ENCODE measurements at places on chromosomes 7 and 10.

DNA sequence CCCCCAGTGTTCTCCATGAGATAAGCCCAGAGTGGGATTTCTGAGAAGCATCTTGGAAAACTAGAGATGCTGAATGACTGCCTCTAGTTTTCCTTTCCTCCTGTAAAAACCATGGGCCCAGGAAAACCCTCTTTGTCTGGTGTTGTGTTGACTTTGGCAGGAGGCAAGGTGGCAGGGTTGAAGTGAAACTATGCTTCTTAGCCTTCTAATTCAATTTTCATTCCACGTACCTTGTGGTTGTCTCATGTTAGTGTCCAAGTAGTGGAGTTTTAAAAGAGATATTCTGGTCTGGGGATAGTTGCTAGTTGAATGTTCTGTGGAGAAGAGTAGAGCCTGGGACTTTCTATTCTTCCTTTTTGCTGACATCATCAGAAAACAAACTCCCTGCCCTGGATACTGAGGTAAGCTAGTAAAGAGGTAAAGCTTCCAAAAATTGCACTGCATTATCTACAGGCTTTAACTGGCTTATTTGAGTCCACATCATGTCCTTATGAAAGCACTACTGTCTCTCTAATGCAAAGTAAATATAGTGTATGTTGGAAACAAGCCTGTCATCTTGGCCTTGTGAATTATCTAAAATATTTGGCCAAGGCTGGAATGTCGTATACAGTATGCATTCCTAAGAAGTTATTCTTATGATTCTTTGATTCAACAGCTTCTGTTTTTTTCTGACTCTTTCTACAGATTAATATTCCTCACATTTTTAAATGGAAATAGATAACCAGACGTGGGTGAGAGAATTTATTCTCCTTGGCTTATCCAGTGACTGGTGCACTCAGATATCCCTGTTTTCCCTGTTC, at the start of gene OR2F2:
OR2F2 (plus strand) TSS at position 708 of the 800 bp plus-strand sequence; CDS start at position 708, 0 bp downstream.
- peak within 1 kb of the TSS; percentile 37 for H3K27ac ChIP-seq
- no peaks in the 10 kb centered on the region for H3K36me3 ChIP-seq
- no peaks in the 10 kb centered on the region for H3K4me1 ChIP-seq
- no peak within 1 kb of the TSS for H3K4me3 ChIP-seq
- H3K27me3 ChIP-seq = no peaks in the 10 kb centered on the region

GRCh38 chr7:141945356-141945755, 1.4 kb downstream of the CLEC5A start:
- DNase-seq = no peak
- H3K36me3 ChIP-seq = no peaks in the 10 kb centered on the region
- no peaks in the 10 kb centered on the region for H3K27me3 ChIP-seq
- H3K27ac ChIP-seq = no peak overlapping the region
- no peaks in the 10 kb centered on the region for H3K4me1 ChIP-seq
- H3K4me3 ChIP-seq = no peak overlapping the region

DNA sequence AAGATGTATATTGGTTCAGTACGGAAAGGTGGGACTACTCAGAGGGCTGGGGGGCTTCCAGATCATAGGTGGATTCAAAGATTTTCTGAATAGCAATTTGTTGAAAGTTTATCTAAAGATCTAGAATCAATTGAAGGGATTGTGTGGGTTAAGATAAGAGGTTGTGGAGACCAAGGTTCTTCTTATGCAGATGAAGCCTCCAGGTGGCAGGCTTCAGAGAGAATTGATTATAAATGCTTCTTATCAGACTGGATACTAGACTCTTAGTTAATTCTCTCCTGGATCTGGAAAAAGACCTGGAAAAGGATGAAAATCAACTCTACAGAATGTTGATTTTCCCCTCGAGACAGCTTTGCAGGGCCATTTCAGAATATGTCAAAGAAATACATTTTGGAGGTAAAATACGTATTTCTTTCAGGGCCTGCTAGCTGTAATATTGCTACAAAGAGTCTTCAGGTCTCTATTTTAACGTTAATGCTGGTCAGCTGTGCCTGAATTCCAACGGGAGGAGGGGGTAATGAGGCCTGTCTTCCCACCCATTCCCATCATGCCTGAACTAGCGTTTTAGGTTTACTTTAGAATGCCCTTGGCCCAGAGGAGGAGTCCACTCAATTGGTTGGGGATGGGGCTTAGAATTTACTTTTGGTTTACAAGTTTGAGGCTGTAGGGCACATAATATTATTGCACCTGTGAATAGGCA, 12.8 kb upstream of the GPR15LG start:
- no peak overlapping the region for H3K4me3 ChIP-seq
- H3K27me3 ChIP-seq = no peaks in the 10 kb centered on the region
- H3K27ac ChIP-seq = no peak overlapping the region
- no peak for DNase-seq

- DNase-seq = peak; percentile 0
- peaks cover 3% of the 10 kb centered on the region for H3K4me1 ChIP-seq
- H3K4me3 ChIP-seq = peak overlapping the region; percentile 57
- no peaks in the 10 kb centered on the region for H3K36me3 ChIP-seq
Measured at GRCh38 chr10:15719049-15719898, 448 bp downstream of the ITGA8 start.

DNA sequence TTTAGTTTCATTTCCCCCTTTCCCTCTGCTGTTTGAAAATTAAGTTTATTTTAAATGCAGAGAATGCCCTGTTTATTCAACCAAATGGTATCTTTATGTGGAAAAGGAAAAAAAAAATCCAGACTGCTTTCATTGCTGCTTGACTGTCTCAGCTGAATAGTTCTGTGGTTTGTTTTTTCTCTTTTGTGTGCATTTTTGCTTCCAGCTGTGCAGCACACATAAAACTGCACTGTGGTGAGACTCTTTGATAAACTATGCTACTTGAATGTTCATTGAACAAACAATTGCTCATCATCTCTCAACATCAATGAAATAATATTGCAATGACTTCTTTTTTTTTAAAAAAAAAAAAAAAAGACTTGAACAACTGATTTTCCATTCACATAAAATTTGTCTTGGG, 78.6 kb upstream of the GLI3 start:
- H3K27ac ChIP-seq = peak overlapping the region; percentile 27
- H3K4me3 ChIP-seq = peak overlapping the region; percentile 38
- peaks cover 12% of the 10 kb centered on the region for H3K27me3 ChIP-seq
- no peaks in the 10 kb centered on the region for H3K36me3 ChIP-seq
- H3K4me1 ChIP-seq = peaks cover 14% of the 10 kb centered on the region
- peak; percentile 61 for DNase-seq

All from astrocyte (in vitro differentiated cells and primary cell).